ENCODE measurements at places on chromosomes 13 and 19.

GRCh38 chr19:35557539-35558399 lies 5.7 kb downstream of the ATP4A start:
- no peak for DNase-seq

GRCh38 chr19:5832527-5833216 lies 6.8 kb downstream of the FUT6 start:
- no peak for DNase-seq

- no peak for DNase-seq
Observed at GRCh38 chr13:101846701-101847100, 394.2 kb downstream of the ITGBL1 start.

GRCh38 chr13:92390217-92390616 lies 836.4 kb upstream of the GPC6 start:
- DNase-seq = no peak

DNA sequence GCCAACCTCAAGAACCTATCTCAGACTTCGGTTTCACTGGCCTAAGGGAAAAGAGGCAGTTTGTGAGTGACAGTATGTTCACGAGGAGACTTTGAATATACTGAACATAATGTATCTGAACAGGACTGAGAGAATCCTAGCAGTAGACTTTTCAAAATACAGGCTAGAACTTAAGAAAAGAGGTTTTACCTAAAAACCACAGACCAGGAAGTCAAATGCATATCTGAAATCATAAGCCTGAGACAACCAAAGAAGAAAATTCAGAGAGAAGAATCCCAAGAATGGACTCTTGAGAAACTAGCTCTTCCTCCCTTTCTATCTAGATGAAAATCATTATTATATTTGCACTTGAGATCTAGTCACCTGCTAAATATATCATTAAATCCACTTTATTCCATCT lies 17.6 kb downstream of the MYCBP2 start:
- no peak for DNase-seq

DNA sequence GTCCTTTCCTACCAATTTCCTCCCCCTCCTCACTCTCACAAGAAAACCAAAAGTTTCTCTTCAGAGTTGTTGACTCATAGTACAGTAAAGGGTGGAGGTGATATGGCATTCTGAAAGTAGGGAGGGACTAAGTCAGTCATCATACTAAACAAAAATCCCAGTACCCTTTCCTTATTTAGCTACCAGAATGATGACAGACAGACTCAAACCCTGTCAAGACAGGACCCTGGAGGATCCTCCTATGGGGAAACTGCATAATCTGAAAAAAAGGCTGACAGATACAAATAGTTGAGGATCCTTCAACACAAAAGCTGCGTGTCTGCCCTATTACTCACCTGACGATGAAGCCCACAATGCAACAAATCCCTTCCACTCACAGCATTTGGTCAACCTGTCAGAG lies 55.5 kb downstream of the CYSLTR2 start:
- DNase-seq = no peak

- no peak for DNase-seq
Observed at GRCh38 chr13:51235186-51235585, 13.0 kb downstream of the FAM124A start.

GRCh38 chr13:114119196-114119595 lies 13.2 kb downstream of the RASA3 start:
- DNase-seq = no peak

GRCh38 chr19:43798546-43799409 lies 3.5 kb downstream of the LYPD5 start:
- DNase-seq = no peak

DNA sequence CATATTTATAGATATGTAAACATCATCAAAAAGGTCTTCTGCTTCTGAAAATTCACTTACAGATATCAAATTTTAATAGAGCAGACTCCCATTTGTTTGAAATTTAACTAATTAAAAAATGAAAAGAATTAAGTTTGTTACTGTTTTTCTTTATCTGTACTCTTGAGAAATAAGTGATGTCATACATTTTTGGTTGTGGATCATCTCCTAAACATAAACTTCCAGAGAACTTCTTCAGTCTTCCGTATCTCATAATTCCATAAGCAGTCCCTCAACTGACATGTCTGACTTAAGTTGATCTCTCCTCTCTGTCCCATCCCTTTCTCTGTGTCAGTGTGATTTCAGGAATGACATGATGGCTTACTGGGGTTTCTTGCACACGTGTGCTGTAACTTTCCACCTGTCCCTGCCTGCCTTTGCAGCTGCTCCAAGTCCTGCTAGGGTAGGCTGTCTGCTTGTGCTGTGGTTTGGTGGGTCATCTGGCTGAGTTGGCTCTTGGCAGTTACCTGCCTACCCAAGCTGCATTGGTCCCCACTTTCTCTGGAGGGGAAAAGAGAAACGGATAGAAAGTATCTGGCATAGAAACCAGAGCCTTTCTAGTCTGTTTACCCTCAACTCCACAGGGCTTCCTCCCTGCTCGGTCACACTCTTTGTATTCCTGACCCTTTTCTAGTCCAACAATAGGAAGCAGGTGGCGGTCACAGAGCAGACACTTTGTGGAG lies 127.1 kb downstream of the GGACT start:
- no peak for DNase-seq

- DNase-seq = no peak
Observed at GRCh38 chr19:33687481-33688170, 65.9 kb downstream of the CHST8 start.

DNA sequence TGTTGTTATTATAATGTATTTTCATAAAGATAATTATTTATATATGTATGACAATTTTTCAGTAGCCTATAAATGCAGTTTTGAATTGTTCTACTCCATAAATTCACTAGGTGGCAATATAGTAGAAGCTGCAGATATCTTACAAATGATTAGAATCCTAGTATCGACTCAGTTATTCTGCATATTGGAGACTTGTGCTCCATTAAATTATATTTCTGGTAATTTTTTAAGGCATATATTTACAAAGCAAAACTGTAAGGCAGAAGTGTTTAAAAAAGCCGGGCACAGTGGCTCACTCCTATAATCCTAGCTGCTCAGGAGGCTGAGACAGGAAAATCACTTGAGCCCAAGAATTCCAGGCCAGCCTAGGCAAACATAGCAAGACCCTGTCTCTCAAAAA lies 58.7 kb downstream of the DPY19L3 start:
- no peak for DNase-seq

DNA sequence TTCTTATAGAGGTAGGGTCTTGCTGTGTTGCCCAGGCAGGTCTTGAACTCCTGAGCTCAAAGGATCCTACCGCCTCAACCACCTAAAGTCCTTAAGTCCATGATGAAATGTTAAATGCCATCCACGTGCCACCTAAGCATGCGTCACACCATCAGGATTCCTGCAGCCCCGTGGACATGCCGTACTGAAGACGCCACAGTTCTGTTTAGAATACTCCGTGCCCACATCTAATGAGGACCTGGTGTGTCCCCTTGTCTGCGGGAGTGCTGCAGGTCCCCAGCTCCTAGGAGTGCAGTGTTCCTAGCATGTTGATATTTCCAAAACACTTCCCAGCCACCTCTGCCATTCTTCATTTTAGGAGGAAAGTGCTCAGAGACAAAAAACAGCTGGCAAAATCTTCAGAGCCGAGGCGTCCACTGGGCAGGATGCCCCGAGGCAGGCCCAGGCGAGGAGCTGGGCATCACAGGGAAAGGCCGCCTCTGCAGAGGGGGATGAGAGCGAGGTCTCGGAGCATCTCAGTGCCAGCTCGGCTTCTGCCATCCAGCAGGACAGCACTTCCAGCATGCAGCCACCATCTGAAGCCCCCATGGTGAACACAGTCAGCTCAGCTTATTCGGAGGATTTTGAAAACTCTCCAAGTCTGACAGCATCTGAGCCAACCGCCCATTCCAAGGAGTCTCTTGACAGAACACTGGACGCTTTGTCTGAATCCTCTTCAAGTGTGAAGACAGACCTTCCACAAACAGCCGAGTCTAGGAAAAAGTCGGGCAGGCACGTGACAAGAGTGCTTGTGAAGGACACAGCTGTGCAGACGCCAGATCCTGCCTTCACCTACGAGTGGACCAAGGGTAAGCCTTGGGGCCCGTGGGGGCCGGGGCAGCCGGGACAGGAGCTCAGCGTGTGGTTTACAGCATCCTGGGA lies 13.2 kb downstream of the C19orf44 start:
- no peak for DNase-seq

DNA sequence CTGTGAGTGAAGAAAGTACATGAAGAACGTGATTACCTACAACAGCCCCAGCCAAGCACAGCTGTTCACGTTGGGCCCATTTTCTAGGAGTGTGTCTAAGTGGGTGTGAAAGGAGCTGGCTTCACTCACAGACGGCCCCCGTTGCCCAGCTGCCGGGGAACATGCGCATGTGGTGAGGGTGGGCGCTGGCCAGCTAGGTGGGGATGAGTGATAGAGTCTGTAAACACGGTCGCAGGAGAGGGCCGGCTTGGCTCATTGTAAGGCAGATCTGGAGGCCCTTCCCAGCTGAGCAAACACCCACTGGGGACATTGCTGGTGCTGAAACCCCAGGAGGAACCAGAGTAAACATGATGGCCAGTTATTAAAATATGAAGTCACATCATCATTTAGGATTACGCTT lies 160.5 kb downstream of the TEX29 start:
- no peak for DNase-seq

- DNase-seq = no peak
Observed at GRCh38 chr19:18428173-18428786, 9.1 kb downstream of the SSBP4 start.

GRCh38 chr19:10667867-10668266 lies 13.7 kb downstream of the ILF3 start:
- no peak for DNase-seq

- DNase-seq = no peak
Observed at GRCh38 chr19:18453269-18454024, 15.5 kb upstream of the ISYNA1 start.

DNA sequence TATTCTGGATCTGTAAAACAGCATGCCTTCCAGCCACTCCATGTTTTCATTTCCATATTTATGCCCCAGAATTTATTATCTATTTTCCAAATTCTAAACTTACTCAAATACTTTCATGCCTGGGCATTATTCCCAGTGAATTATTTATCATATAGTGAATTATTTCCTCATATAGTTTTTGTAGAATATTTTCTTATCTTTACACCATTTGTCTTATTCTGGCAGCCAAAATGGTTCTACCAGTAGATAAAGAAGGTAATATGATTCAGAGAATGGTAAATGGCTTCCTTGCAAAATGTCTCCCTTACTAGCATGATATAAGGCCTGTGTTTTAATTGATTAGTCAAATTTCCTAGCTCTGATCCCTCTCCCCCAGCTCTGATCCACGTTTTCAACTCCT lies 305.8 kb downstream of the SPRY2 start:
- no peak for DNase-seq
